ENCODE measurements at places on chromosomes 1 and 21.

DNA sequence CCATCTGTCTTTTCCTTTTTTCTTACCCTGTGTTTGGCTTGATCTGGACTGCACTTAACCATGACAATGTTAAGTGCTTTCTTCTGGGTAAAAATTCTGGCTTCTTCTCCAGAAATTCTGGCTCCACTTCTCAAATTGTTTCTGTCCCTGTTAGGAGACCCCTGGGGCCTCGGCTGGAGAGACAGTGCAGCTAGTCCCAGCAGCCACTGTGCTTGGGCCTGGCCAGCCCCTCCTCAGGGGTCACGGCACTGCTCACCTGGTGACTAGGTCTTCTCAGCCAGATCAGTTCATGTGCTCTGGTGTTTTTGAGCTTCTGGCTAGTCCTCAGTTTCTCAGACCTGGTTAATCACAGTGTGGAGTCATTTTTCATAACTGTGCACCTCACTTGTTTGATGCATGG is 72.4 kb downstream of the ADARB1 start:
- DNase-seq: no peak

GRCh38 chr1:17488995-17489767 is 49.7 kb upstream of the RCC2 start:
- DNase-seq: no peak

GRCh38 chr1:187734427-187734826 is 905.7 kb downstream of the PLA2G4A start:
- no peak for DNase-seq

DNA sequence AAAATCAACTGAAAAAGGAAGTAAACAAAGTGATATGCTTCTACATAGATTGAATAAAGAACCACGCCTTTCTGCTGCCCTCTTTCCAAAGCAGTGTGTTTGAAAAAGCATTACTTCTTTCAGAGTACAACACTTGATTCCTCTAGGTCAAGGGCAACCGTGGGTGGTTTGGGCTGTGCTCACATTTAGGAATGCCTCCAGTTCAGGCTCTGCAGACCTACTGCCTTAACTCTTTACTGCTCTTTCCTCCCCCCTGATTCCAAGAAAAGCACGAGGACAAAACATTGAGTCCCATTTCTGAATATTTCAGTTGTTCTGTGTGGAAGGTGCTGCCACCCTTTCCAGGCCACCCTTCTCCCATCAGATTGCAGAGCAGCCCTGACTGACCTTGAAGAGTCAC is 45.2 kb downstream of the ADAMTS1 start:
- no peak for DNase-seq

DNA sequence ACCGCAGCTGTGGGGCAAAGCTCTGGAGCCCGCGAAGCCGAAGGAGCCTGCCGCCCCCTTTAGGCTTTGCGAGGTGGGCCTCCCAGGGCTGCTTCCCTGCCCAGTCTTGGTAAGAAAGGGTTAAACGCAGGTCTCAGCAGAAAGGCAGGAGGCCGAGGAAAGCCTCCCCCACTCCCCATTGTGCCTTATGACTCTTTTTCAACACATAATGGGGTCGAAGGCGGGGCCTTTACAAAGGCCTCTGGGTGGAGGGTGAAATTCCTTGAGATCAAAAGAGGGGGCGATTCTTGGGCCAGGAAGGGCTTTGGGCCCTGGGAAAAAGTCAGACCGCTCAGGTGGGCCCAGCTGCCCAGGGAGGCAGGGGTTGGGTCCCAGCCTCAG is 880 bp downstream of the ALPL start:
- DNase-seq: no peak

- DNase-seq: no peak
These were observed 90.5 kb downstream of the GDAP2 start for GRCh38 chr1:117838911-117839310.

GRCh38 chr1:45765999-45766792 is 15.7 kb upstream of the IPP start:
- no peak for DNase-seq

- DNase-seq: no peak
These were observed 18.0 kb upstream of the SPRR2G start for GRCh38 chr1:153168686-153169085.

GRCh38 chr1:83508485-83509151 is 490.3 kb downstream of the TTLL7 start:
- DNase-seq: peak; percentile 77

GRCh38 chr1:21001042-21001441 is 175.7 kb downstream of the EIF4G3 start:
- no peak for DNase-seq

DNA sequence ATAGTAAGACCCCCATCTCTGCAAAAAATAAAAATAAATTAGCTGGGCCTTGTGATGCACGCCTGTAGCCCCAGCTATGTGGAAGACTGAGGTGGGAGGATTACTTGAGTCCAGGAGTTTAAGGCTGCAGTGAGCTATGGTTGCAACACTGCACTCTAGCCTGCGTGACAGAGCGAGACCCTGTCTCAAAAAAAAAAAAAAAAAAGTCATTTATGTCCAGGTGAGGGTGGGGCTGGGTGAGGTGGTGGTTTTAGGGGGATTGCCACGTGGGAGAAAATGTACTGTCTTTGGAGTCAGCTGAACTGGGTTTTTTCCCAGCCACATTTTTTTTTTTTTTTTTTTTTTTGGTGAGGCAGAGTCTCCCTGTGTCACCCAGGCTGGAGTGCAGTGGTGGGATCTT is 6.7 kb downstream of the PIK3CD start:
- DNase-seq: no peak

GRCh38 chr1:9612871-9613624 is 24.3 kb downstream of the TMEM201 start:
- DNase-seq: no peak

- DNase-seq: peak; percentile 18
These were observed at the start of gene CTSS for GRCh38 chr1:150765296-150765976. Gene CTSS, minus strand, starts transcription at chr1:150765778. Its CDS starts 1,015 bp downstream, at chr1:150764763.

DNA sequence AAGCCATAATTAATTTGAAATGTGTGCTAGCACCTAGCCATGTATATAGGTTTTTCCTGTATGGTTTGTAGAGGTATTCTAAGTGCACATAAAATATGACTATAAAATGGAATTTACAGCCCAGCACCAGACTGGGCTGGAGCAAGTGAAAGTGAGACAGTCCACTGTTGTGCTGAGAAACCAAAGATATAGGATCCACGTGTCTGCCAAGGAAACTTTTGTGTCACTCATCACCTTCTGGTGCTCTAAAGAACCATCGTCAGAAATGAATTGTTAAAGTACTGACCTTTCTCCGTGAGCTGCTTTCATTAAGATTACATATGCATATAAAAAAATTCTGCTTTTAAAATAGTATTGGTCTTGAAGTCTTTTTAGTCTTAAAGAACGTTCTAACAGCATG is 141.0 kb upstream of the ZC3H11B start:
- no peak for DNase-seq

GRCh38 chr1:52400131-52400530 is 4.1 kb downstream of the ORC1 start:
- DNase-seq: no peak

DNA sequence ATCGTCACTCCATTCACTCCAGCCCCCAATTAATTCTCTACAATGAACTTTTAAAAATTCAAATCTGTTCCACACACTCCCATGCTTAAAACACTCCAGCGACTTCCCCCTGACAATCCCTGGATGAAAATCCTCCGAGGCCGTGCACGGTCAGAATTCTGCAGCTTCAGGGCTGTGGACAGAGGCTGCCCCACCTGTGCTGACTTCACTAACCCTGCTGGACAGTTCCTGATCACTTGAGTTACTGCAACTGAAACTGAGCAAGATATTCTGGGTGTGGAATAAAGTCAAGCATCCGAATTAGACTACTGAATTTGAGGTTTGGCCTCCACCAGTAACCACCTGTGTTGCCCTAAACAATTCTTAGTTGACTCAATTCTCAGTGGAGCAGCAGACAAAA is 1.0 kb upstream of the JAK1 start:
- no peak for DNase-seq

GRCh38 chr1:53331446-53332185 is 3.7 kb upstream of the LRP8 start:
- no peak for DNase-seq

- DNase-seq: no peak
These were observed 7.6 kb upstream of the AADACL4 start for GRCh38 chr1:12636098-12636950.

DNA sequence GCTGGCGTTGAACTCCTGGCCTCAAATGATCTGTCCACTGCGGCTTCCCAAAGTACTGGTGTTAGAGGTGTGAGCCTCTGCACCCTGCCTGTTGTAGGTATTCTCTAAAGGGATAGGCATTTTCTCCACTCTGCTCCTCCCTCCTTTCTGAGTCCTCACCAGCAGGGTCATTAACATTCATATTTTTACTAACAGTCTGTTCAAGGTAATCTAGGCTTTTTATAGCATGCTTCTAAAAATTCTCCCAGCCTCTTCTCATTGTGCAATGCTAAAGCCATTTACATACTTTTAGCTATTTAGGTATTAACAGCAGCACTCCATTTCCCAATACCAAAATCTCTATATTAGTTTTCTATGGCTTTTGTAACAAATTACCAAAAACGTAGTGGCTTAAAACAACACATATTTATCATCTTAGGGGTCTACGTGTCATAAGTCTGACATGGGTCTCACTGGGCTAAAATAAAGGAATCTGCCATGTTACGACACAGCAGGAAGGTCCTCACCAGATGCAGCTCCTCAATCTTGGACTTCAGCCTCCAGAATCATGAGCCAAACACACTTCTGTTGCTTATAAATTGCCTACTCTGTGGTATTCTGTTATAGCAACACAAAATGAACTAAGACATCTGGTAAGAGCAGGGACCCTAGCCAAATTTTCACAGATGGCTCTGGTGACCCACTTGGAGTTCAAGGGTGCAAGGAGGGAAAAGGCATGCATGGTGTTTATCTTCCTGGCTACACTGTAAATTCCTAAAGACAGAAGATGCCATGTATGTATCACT is 2.9 kb upstream of the SLC2A7 start:
- no peak for DNase-seq

DNA sequence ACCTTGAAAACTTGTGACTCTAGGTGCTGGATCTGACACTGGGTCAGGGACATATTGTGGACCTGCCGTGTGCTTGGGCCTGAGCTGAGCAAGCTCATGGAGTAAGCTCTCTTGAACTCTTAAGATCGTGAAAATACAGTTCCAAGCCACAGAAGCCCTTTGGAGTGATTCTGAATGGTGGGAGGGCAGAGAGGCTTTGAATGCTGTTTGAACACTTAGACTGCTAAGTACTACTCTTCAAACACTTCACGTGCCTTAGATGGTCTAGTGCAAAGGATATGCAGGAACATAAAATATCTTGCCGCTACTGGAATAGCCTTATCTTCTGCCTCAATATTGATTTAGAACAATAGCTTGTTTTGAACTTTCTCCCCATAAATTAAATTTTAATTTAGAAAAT is 21.6 kb downstream of the ROR1 start:
- no peak for DNase-seq

DNA sequence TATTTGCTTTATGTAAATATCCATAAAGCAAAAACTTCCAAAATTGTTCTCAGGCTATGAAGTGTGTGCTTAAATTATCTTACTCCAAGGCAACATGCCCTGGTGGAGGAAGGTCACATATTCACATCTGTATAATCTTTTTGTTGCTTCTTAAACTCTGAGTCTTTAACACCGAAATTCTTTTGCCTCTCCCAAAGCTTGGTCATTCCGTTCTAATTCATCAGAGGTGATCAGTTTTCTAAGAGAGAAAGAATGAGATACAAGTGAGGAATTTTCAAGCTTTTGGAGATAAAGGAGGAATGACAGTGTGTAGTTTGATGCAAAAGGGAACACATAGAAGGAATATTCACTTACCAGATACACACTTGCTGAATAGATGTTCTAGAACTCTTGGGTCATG is 561.7 kb downstream of the LTN1 start:
- DNase-seq: no peak

DNA sequence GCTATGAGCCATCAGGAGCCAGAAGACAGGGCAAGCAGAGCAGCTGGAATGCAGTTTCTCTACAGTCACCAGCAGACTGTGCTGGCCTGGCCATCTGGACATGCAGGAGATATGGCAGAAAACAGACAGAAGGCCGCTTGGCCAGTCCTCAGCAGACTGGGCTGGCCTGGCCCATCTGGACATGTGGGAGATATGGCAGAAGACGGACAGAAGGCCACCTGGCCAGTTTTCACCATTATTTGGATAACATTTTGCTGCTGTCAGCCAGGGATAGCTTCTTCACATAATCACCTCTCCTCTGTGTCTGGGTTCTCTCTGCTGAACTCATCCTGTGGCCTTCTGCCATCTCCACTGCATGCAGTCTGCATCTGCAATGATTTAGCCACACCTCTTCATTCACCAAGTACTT is 25.0 kb upstream of the CACYBP start:
- DNase-seq: no peak

- peak; percentile 80 for DNase-seq
These were observed 913 bp upstream of the S1PR1 start for GRCh38 chr1:101235696-101236515.

DNA sequence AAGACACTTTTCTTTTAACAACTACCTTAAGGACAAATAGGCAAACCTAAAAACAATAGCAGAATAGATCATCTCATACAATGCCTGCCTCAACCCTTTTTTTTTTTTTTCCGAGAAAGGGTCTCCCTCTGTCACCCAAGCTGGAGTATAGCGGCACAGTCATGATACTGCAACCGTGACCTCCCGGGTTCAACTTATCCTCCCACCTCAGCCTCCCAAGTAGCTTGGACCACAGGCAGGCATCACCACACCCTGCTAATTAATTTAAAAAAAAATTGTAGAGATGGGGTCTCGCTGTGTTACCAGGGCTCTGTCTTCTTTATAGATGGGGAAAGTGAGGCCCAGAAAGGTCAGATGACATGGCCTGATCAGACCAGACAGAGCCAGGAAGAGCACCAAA is 7.9 kb downstream of the SH3BGRL3 start:
- DNase-seq: no peak

GRCh38 chr1:154453574-154454352 is 48.3 kb upstream of the TDRD10 start:
- no peak for DNase-seq

GRCh38 chr1:184823080-184823479 is 68.4 kb upstream of the EDEM3 start:
- DNase-seq: no peak

DNA sequence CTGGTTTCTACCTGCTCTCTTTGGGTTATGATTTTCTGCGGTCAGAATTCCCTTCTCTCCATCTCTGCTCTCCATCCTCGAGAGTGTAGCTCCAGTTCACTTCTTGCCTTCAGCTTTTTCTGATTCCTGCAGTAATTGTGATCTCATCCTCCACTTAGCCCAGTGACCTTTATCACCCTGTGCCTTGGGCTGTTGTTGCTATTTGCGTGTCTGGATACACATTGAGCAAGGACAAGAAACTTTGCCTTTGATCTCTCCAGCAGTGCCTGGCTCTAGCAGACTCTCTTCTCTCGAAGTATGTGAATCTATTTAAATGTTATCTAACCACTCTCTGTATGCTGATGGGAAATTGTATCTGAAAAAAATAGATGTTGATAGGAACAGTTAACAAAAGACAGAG is 76.4 kb upstream of the MARK1 start:
- DNase-seq: no peak
